ENCODE measurements at places on chromosomes 2 and 18. TPM values are rescaled to one million over a fixed set of nuclear protein-coding genes. Genes with fewer than 3 reads are reported as not detected.

ZNF407 gene
- polyA plus RNA-seq, result 8.4 TPM

FABP1 gene
- 0.80 TPM for polyA plus RNA-seq

- H3K27me3 ChIP-seq, result no peaks in the 10 kb centered on the region
- H3K4me3 ChIP-seq, result no peak overlapping the region
- no peaks in the 10 kb centered on the region for H3K36me3 ChIP-seq
- peak; percentile 92 for DNase-seq
These were observed 37.5 kb upstream of the ZBTB7C start for GRCh38 chr18:48446582-48447225.

GRCh38 chr2:102677244-102678215, 58.2 kb downstream of the SLC9A2 start:
- H3K27me3 ChIP-seq, result no peaks in the 10 kb centered on the region
- no peak overlapping the region for H3K27ac ChIP-seq
- H3K36me3 ChIP-seq, result no peaks in the 10 kb centered on the region

GRCh38 chr2:69945441-69945840, 16.0 kb downstream of the ASPRV1 start:
- H3K4me1 ChIP-seq, result peaks cover 12% of the 10 kb centered on the region
- H3K4me3 ChIP-seq, result no peak overlapping the region
- peaks cover 19% of the 10 kb centered on the region for H3K36me3 ChIP-seq
- no peaks in the 10 kb centered on the region for H3K27me3 ChIP-seq

DNA sequence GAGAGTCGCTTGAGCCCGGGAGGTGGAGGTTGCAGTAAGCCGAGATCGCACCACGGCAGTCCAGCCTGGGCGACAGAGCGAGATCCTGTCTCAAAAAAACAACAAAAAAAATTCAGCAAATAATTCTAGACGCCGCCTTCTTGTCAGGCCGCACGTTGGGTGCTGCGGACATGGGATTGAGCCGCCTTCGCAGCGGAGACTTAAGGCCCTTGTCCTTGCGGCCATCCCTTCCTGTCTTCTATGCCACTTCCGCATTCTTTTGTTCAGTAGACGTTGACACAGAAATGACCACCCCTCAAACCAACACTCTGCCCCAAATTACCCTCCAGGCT, 15.8 kb downstream of the PTPN18 start:
- no peak for DNase-seq
- no peaks in the 10 kb centered on the region for H3K27me3 ChIP-seq
- peaks cover 11% of the 10 kb centered on the region for H3K36me3 ChIP-seq
- H3K27ac ChIP-seq, result peak overlapping the region; percentile 67
- peak overlapping the region; percentile 81 for H3K4me3 ChIP-seq
- peaks cover 23% of the 10 kb centered on the region for H3K4me1 ChIP-seq
